K562 (cell line): ENCODE measurements at places on chromosomes 4 and X. TPM values are rescaled to one million over a fixed set of nuclear protein-coding genes. Genes with fewer than 3 reads are reported as not detected.

- H3K4me3 ChIP-seq: no peak overlapping the region
- H3K27me3 ChIP-seq: no peaks in the 10 kb centered on the region; the same call in 2 of the 3 replicates
- no peaks in the 10 kb centered on the region for H3K4me1 ChIP-seq
- no peaks in the 10 kb centered on the region for H3K36me3 ChIP-seq
- H3K27ac ChIP-seq: no peak overlapping the region
Measured at GRCh38 chr4:147799986-147800555, 68.2 kb downstream of the ARHGAP10 start.

GRCh38 chr4:99008051-99008450, 12.5 kb downstream of the METAP1 start:
- H3K4me1 ChIP-seq: no peaks in the 10 kb centered on the region; the same call in 2 of the 3 replicates
- peaks cover 21% of the 10 kb centered on the region; the same call in 2 of the 3 replicates for H3K36me3 ChIP-seq
- DNase-seq: no peak

- no peaks in the 10 kb centered on the region for H3K27me3 ChIP-seq
- peaks cover 27% of the 10 kb centered on the region for H3K4me1 ChIP-seq
- H3K36me3 ChIP-seq: no peaks in the 10 kb centered on the region
- no peak overlapping the region for H3K4me3 ChIP-seq
- no peak overlapping the region for H3K27ac ChIP-seq
- DNase-seq: no peak
Measured at GRCh38 chr4:184596044-184596616, 53.1 kb downstream of the CASP3 start.

GRCh38 chr4:122633211-122633610, 12.3 kb upstream of the IL21 start:
- H3K27ac ChIP-seq: no peak overlapping the region
- no peaks in the 10 kb centered on the region for H3K36me3 ChIP-seq
- no peaks in the 10 kb centered on the region for H3K27me3 ChIP-seq
- no peak overlapping the region for H3K4me3 ChIP-seq
- DNase-seq: no peak

DNA sequence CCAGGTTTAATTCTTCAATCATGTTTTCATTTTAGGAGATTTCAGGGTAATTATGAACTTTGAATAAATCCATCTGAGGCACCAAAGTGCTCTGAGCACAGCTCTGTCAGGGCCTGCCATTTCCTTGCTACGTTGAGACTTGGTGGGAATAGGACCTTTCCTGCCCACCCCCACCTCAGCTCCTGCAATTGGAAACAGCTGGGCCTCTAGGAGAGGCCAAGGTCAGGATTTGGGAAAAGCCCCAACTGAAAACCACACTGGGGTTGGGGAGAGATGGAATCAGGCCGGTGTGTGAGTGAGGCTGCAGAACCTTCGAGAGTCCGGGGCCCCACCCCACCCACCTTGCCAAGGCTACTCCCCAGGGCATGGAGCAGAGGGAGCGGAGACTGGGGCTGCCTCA, 212.7 kb upstream of the BCOR start:
- DNase-seq: no peak
- no peaks in the 10 kb centered on the region for H3K36me3 ChIP-seq
- no peak overlapping the region for H3K27ac ChIP-seq
- H3K27me3 ChIP-seq: no peaks in the 10 kb centered on the region; the same call in 1 of the 2 replicates
- peaks cover 8% of the 10 kb centered on the region; the same call in 2 of the 3 replicates for H3K4me1 ChIP-seq

DNA sequence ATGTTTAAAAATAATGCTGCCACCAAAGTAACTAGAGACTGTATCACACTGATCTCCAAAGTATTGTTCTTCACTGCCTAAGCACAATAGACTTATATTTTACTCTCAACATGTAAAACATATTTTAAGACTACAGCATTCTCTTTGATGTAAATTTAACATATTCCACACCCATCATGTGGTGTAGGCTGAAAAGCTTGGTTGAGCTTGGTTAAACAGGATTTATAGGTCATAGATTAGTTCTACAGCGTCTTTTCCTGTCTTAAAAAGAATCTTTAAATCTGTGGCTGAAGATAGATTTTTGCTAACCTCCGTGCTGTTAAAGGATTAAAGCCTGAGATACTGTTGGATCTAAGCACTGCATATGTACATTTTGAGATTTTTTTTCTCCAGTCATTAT, 379.9 kb downstream of the SH2D1A start:
- no peaks in the 10 kb centered on the region for H3K36me3 ChIP-seq
- no peak overlapping the region for H3K27ac ChIP-seq
- no peaks in the 10 kb centered on the region for H3K27me3 ChIP-seq
- no peak overlapping the region for H3K4me3 ChIP-seq
- no peak for DNase-seq

DNA sequence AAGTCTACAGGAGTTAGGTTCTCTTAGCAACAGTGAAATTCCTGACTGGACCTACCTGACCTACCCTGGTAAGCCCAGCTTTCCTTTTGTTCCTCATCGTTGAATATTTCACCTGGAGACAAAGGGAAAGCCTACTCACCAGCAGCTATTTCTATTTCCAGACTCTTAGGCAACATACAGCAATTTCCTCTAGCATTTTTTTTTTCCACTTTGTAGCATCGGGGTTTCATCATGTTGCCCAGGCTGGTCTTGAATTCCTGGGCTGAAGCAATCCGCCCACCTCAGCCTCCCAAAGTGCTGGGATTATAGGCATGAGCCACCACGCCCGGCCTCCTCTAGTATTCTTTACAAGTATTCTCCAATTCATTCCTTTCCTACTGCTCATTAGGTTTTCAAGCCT, 6.8 kb upstream of the S100G start:
- no peak for DNase-seq
- H3K4me1 ChIP-seq: peaks cover 2% of the 10 kb centered on the region; the same call in 2 of the 3 replicates
- H3K27ac ChIP-seq: no peak overlapping the region

DNA sequence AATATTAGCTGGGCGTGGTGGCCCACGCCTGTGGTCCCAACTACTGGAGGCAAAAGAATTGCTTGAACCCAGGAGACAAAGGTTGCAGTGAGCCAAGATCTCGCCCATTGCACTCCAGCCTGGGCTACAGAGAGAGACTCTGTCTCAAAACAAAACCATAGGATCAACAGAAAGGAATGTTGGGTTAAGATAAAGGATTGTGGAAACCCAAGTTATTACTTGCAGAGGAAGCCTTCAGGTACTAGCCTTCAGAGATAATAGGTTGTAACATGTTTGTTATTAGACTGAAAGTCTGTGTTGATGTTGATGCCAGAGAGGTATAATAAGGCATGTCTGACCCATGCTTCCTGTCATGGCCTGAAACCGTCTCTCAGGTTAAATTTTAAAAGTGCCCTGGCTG, 16.9 kb downstream of the SSX5 start:
- no peak for DNase-seq
- no peak overlapping the region for H3K27ac ChIP-seq
- H3K4me1 ChIP-seq: no peaks in the 10 kb centered on the region; the same call in 2 of the 3 replicates

- no peak for DNase-seq
- H3K27ac ChIP-seq: no peak overlapping the region
- H3K4me3 ChIP-seq: no peak overlapping the region
- H3K36me3 ChIP-seq: no peaks in the 10 kb centered on the region
- H3K27me3 ChIP-seq: no peaks in the 10 kb centered on the region
Measured at GRCh38 chr4:155491336-155492120, 114.8 kb upstream of the MAP9 start.

DNA sequence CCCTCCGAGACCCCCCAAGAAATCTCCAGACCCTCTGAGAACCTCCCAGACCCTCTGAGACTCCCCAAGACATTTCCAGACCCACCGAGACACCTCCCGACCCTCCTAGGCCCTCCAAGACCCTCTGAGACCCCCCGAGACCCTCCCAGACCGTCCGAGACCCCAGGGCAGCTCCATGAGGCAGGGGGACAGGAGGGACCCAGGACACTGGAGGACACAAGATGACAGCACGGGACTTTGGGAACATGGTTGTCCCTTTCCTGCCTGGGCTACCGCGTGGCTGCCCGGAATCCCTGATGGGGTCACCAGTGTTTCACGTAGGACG, 10.3 kb downstream of the CTBP1 start:
- peaks cover 75% of the 10 kb centered on the region for H3K36me3 ChIP-seq
- no peak for DNase-seq
- H3K4me1 ChIP-seq: no peaks in the 10 kb centered on the region
- H3K27ac ChIP-seq: no peak overlapping the region
- H3K27me3 ChIP-seq: no peaks in the 10 kb centered on the region

DNA sequence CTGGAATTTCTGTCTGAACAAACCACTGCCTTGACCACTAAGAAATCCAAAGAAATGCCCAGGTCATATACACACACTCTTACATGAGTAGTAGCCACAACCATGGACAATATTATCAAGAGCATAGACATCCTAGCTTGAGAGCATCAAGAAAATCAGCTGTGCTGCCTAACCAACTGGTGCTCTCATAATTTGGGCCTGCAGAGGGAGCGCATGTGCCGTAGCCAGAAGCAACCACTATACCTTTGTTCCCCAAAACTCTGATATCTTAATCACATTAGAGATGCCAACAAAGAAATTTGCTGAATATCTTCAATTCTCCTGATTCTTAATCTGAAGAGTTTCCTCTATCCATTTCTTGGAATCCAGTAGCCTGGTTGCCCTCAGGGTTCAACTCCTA, 163.6 kb downstream of the ZNF674 start:
- DNase-seq: no peak
- no peak overlapping the region for H3K27ac ChIP-seq
- H3K4me3 ChIP-seq: no peak overlapping the region
- H3K4me1 ChIP-seq: no peaks in the 10 kb centered on the region

- H3K27me3 ChIP-seq: no peaks in the 10 kb centered on the region
- no peaks in the 10 kb centered on the region for H3K4me1 ChIP-seq
- no peak overlapping the region for H3K4me3 ChIP-seq
- no peaks in the 10 kb centered on the region for H3K36me3 ChIP-seq
- H3K27ac ChIP-seq: no peak overlapping the region
- DNase-seq: no peak
Measured at GRCh38 chrX:107050195-107050709, 50.2 kb upstream of the MORC4 start.

DNA sequence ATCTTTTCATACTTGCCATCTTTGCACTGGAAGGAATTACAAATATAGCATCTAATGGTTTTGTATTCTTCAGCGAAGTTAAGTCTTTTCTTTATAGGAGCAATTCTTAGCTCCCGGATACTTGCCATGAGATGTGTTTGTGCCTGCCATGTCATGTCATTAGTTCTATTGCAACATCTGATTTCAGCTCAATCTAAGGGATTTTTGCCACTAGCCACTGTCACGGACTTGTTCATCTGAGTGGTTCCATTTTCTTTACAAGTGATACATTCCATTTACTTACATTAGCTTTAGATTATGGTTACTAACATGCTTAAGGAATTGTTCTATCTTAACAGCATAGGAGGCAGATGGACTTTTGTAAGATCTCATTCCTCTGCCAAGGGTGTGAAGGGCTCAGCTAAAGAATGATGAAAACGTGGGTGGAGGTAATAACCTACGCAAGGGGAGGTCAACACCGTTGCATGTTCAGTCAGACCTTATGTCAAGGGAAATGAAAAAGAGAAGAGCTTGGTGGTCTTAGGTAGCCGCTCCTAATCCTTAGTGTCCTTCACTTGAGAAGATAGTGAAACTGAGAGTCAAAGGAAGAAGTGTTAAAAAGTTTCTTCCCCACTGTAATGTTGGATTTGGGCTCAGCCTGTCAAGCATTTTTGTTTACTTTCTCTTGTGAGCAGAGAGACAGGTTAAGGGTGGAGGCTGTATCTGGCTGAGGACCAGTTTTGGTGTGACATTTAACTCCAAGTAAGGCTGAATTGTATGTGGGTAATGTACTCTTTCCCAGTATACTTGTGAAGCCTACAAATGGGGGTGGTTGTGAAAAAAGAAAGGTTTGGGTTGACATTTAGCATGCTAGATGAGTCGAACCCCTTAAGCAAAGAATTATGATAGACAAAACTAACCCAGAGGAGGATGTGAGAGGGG, 3.6 kb upstream of the KLHL2 start:
- no peaks in the 10 kb centered on the region for H3K36me3 ChIP-seq
- H3K4me1 ChIP-seq: peaks cover 19% of the 10 kb centered on the region
- DNase-seq: no peak
- no peak overlapping the region for H3K4me3 ChIP-seq

DNA sequence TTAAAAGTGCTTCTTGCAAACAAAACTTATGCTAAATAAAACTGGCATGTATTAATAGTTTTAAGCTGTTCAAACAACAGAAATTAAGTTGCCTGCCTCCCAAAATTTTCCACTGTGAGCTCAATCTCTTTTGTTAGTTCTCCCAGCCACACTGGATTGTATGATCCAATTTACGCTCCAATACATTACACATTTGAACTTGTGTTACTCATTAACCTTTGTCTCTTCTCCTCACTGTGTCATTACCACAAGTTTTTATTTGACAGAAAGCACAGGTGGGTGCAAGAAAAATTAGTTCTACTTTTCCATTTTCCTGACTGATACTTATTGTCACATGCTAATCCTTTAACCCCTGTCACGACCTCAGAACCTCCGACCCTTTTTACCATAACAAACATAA, 55.5 kb downstream of the SHISA3 start:
- no peak for DNase-seq
- no peak overlapping the region for H3K27ac ChIP-seq
- no peak overlapping the region for H3K4me3 ChIP-seq
- H3K36me3 ChIP-seq: no peaks in the 10 kb centered on the region
- no peaks in the 10 kb centered on the region for H3K27me3 ChIP-seq
- H3K4me1 ChIP-seq: no peaks in the 10 kb centered on the region

DNA sequence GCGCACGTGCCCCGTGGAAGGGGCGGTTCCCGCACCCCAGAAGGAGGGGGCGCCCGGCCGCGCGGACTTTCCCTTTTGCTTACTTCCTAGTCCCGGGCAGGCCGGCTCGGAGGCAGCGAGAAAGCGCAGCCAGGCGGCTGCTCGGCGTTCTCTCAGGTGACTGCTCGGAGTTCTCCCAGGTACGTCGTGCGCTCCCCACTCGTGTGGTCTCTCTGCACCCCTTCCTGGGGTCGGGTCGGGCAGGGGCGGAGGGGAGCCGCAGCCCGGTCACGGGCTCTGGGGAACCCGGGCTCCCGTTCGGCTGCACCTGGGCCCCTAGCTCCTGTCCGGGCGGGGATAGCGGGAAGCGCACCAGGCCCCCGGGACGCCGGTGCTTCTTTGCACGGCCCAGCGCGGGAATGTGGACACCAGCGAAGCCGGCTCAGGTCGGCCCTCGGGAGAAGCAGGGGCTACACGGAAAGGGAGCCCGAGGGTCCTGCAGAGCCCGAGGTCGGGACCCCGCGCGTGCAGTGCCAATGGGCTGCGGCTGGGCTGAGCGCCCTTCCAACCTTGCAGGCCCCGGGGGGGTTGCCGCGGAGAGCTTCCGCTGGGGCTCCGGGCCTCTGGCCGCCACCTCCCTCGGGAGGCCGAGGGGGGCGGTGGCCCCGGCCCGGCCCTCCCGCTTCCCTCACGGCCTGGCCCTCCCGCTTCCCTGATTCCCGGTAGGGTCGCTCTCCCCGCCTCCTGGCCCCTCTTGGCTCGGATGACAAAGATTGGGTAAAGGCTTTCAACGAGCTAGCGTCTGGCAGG, at the start of gene TLR2:
TLR2 (plus strand) TSS at position 99 of the 789 bp plus-strand sequence. CDS start 18,628 bp downstream, outside the sequence.
- peaks cover 29% of the 10 kb centered on the region for H3K27me3 ChIP-seq
- H3K4me1 ChIP-seq: no peaks in the 10 kb centered on the region
- no peak within 1 kb of the TSS for H3K4me3 ChIP-seq
- no peaks in the 10 kb centered on the region for H3K36me3 ChIP-seq

The MORC4 gene
- 0.13 and 0.40 TPM in 2 replicates for total RNA-seq

The NRK gene
- 0.07 and 0.09 TPM in 2 replicates for total RNA-seq
